AML-193 (cell line): ENCODE measurements at places on chromosomes 2 and 18.

GRCh38 chr2:25701801-25702200 is 28.4 kb upstream of the DTNB start:
- no peak for DNase-seq

- DNase-seq: no peak
These were observed 79.4 kb downstream of the SPRED2 start for GRCh38 chr2:65353046-65353445.

DNA sequence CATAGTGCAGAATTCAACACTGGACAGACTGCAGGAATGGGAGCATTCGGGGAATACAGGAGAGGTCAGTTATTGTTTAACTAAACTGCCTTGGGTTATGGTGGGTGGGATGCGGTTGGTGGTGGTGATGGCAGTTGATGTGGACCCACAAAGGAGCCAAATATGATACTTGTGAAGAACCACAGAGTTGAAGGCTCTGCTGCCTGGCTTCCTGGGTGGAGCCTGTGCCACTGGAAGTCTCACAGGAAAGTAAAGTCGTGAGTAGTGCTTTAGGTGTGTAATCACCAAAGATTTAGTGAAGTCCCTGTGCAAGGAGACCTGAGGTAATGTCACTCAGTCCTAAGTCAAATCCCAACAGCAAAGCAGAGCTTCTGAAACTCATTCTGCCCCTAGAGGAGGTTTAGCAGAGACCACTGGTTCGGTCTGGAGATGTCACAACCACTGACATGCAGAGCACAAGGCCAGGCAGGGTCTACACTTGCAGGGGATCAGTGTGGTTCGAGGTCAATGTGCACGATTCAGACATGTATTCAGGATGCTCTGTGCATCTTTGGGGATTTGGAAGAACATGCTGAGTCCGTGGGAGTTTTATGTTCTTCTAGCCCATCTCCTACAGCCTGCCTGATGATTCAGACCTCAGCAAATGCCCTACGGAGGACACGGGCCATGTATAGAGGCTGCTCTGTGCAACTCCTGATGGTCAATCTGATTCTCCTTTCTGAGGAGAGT is 1150.9 kb downstream of the RPIA start:
- no peak for DNase-seq

DNA sequence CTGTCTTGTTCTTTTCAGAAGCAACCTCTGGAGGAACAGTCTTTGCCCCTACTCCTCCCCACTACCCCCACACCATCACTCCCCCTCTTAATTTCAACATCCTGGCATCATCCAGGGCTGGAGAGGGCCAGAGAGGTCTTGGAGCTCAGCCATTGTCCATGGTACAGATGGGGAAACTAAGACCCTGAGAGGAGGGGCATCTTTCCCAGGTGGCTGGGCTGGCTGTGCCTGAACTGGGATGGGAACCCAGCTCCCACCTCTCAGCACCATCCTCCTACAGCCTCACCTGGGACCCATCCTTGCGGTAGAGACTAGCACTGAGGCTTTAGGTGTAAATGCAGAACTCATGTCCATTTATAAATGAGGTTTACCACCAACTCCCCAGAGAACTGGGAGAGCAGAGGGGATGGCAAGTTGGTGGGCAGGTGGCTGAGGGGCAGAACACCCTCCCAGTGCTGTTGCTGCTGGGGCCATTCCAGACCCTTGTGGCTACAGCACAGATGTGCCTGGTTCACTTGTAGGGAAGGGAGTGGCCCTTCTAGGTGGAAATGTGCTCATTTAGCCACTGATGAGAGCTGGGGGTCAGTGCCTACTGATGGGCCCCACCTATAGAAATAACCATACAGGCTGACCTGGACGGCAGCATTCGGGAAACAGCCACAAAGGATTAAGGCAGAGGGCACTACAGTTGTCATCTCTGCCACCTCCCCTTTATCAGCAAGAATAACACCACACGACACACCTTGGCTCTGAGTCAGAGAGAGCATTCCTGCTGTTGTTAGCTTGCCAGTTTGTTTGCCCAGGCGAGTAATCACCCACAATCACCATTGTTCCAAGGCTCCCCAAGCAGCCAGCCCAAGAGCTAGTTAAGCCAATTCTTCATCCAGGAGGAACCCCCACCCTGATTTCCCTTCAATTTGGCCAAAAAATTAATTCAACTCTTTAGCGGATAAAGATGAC is 2.1 kb downstream of the MLPH start:
- no peak for DNase-seq
